ENCODE measurements at places on chromosomes 2 and 18.
A peak's percentile ranks its signal among the peaks of the same experiment; 100 is the strongest.

DNA sequence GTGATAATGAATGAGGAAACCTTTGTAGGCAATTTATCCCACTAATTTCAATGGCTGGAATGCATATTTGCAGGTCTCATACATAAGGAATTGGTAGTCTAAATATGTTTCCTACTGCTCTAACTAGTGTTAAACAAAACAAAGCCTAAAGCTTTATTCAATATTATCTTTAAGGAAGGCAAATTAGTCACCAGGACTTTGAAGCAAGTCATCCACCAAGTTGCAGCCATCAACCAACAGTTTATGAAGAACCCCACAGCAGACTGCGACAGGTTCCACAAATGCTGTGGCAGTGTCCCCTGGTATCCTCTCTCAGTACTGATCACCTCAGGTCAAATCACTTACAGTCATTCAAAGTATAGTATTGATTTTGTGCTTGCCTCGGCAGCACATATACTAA lies 181.5 kb upstream of the ZFP36L2 start:
- no peak for DNase-seq

DNA sequence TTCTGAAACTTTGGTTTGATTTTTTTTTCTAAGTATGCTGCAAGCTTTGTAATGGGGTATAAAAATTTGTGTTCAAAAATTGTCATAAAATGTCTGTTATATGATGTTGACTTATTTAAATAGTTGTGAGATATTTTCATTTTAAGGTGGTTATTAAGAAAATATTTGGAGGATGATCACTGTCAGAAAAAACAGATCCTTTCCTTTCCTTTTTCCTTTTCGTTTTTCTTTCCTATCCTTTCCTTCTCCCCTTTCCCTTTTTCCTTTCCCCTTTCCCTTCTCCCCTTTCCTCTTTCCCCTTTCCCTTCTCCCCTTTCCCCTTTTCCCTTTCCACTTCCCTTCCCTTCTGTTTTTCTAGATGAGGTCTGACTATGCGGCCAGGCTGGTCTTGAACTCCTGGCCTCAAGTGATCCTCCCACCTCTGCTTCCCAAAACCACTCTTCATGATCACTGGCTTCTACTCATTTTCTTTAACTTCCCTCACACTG lies 640.5 kb downstream of the PLCL1 start:
- DNase-seq = no peak

- DNase-seq = peak; percentile 77
Observed at GRCh38 chr2:109046925-109047508, 58.0 kb upstream of the EDAR start.

DNA sequence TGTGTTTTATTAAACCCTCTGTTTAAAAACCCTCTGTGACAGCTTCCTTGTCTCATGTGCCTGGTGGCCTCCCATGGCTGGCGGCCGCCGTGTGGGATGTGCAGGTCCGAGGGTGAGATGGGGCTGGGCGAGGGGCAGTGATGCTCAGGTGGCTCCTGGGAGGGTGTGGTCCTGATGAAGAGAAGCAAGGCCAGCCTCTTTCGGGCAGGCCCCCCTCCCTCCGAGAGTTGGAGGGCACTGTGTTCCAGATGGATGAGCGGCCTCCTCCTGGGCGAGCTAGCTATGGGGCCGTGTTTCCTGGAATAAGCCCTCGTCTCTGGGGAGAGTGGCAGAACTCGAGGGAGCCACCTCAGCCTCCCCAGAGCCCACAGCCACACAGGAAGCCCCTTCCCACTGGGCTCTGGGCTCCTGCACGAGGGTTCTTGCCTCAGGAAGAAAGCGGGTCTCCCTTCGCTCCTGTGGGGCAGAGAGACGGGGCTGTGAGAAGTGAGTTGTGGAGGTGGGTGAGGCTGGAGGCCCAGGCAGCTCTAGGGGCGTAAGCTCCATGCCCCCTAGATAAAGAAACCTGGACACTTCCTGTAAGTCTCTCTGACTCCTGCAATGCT lies 72.1 kb downstream of the ASB1 start:
- peak; percentile 43 for DNase-seq

DNA sequence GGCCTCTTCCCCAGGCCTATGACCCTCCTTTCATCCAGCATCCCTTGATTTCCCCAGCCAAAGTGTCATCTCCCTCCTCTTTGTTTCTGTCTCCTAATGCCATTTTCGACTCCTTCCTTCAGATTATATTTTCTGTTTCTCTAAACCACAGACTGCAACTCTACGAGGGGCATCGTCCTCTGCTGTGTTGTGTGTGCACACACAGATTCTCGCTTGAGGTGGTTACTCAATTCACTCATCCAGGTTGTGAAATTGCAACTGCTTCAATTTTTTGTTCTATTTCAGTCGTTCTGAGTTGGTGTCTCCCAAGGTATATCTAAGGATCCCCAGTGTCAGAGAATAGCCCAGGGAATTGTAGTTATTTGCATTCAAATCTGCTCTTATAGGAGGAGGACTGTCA lies 113.5 kb upstream of the NDUFV2 start:
- DNase-seq = no peak

GRCh38 chr2:125581557-125581956 lies 1074.4 kb upstream of the GYPC start:
- no peak for DNase-seq

DNA sequence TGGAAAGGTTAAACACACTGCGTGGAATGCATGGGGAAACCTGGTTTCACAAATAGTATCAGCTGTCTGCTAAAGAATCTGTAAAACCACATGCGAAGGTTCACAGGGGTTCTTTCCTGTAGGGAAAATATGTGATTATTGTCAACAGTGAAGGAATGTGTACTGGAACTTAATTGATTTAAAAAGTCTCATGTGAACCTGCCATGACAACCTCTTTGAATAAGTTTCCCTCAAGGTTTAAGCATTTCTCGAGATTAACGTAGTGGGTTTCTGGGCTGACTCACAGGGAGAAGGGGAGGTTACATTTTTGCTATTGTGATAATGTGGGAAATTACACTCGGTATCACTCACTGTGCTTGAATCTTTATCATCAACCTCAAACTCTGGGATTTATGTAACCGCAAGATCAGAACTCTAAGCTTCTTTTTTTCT lies 28.2 kb upstream of the IL1R1 start:
- DNase-seq = no peak

DNA sequence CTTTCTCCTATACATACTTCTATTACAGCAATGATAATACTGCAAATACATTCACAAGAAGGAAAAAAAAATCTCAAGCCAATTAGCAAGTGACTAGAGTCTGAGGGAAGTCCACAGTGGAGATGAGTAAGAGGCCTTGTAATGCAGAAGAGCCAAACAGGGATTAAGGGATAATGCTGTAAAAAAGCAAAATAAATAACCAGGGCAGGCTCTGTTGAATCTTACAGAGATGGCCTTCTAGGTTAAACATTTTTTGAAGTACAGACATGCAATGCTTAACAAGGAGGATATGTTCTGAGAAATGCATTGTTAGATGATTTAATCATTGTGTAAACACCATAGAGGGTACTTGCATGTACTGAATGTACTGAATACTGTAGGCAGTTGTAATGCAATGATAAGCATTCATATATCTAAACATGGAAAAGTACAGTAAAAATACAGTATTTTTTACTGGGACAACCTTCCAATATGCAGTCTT lies 122.1 kb upstream of the RMDN2 start:
- DNase-seq = no peak

DNA sequence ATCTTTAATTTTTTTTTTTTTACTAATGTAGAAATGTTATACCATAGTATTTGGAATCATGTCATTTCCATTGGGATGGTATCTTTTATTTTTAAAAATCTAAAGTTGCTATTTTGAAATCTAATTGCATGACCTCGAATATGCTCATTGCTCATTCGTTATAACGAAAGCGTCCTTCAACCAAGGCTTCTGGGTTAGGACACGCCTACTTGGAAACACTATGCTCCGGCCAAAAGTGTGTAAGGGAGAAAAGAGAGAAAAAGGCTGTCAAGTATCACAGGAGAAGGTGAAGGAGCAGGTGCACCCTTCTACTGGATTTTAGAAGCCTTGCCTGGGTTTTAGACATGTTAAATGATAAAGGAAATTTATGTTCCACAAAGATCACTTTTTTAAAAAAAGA lies 465.9 kb upstream of the ID2 start:
- no peak for DNase-seq

- no peak for DNase-seq
Observed at GRCh38 chr2:161131074-161131680, 29.1 kb upstream of the TANK start.

- no peak for DNase-seq
Observed at GRCh38 chr2:101311696-101312017, 3.2 kb upstream of the RNF149 start.

- DNase-seq = no peak
Observed at GRCh38 chr2:212364112-212364985, 174.3 kb downstream of the ERBB4 start.

DNA sequence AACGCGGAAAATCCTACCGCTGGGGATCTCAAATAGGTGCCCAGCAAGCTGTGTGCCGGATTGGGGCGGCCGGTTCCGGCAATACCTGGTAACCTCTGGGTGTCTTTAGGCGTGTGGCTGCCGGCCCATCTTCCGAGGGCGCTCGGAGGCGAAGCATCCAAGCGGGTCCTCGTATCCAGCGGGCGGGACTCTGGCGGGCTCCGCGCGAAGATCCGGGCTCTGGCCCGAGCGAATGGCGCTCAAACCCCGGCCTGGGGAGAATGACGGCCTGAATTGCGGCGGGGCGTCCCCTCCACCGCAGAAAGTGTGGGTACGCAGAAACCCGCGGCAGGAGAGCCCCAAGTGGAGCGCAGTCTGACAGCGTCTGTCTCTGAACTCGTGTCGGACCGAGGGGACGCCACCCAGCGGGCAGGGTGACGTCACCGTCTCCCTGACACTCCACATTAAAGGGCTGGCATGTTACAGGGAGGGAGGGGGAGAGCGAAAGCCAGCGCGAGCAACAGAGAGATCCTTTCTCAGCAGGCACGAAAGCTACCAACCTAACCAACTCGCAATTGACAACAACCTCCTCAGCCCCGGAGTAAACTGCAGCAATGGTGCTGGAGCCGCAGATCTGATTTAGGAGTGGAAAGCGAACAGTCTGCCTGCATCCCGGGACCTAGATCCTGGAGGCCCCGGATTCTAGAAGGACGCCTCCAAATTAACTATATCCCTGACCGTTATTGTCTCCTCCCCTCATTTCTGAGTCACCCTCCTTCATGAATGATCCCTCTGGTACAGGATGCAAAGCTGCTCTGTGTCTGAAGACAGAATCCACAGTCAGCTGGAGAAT lies at the start of gene SKOR2:
TSS of gene SKOR2 (minus strand) at position 372 of the 832 bp plus-strand sequence. CDS start 2,477 bp downstream, outside the sequence.
- no peak for DNase-seq

- DNase-seq = no peak
Observed at GRCh38 chr2:195498839-195499490, 158.1 kb upstream of the SLC39A10 start.

- DNase-seq = no peak
Observed at GRCh38 chr2:151533127-151533526, 123.4 kb downstream of the RIF1 start.

DNA sequence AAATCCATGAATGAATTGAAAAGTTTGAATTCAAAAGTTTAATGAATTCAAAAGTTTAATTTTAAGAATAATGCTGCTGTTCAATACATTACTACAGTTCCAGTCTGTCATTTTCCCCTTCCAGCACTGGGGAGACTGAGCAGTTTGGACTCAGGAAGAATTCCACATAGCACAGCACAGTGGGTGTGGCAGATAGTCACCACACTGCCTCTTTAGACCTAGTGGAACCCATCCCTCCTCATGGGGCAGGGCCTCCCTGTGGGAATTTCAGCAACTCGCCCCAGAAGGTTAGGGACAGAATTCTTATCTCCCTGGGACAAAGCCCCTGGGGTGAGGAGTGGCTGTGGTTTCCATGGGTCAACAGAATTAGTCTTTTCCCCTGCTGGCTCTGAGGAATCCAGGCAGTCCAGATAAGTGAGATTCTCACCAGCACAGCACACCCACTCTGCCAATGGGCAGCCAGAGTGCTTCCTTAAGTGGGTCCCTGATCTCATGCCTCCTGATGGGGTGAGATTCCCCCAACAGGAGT lies 442.0 kb upstream of the SYT4 start:
- no peak for DNase-seq

DNA sequence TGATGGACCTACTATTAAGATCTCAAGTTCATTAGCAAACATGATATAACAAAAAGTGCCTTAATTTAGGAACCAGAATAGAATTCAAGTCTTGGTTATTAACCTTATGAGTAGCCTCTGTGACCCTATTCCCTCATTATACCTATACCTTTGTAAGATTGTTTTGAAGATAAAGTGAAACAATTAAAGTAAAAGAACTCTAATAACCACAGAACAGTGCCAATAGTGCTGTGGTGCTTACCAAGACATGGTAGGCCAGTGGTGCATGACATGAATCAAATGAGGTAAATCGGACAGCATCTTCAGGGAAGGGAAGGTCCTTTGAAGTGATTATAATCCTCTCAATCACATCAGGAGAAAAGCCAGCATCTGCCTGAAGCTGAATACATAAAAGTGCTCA lies 36.4 kb downstream of the METTL4 start:
- no peak for DNase-seq

- peak; percentile 66 for DNase-seq
Observed at GRCh38 chr2:109258376-109258775, 129.4 kb downstream of the SH3RF3 start.

- DNase-seq = no peak
Observed at GRCh38 chr2:238972146-238972445, 124.2 kb downstream of the TWIST2 start.

GRCh38 chr2:44894058-44894457 lies 47.4 kb upstream of the SIX3 start:
- no peak for DNase-seq

GRCh38 chr2:5329763-5330162 lies 362.4 kb upstream of the SOX11 start:
- no peak for DNase-seq

GRCh38 chr2:237393523-237393922 lies 20.4 kb downstream of the COL6A3 start:
- DNase-seq = no peak

DNA sequence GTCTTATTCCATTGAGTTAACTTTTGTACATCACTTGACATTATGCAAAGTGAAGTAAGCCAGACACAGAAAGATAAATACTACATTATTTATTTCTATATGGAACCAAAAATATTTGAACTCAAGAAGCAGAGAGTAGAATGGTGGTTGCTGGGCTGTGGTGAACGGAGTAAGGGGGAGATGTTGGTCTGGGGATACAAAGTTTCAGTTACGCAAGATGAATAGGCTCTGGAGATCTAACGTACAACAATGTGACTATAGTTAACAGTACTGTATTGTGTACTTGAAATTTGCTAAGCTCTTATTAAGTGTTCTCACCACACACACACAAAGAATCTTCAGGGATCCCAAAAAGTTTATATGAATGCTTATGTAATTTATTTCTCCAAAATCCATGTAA lies 124.8 kb upstream of the VWC2L start:
- DNase-seq = no peak

- no peak for DNase-seq
Observed at GRCh38 chr2:155157065-155157464, 458.6 kb downstream of the KCNJ3 start.
